ENCODE measurements at places on chromosomes 12 and 14.

DNA sequence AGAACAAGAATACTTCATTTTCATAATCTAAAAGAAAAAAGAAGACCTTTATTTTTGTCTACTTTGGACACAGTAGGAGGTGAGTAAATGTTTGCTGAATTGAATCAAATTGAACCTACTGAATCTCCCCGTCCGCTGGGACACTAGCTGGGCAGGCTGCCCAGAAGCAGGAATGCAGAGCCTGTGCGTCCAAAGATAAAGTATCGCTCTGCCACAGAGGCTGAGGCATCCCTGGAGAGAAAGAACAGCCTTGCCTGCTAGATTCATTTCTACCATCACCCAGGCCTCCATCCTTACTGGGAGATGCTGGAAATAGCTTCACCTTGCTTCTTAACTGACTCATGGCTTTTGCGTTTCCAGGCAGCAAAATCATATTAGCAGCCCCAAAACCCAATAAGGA, 64.1 kb upstream of the TSPAN11 start:
- no peak for DNase-seq

GRCh38 chr12:131818821-131819585, 9.2 kb upstream of the MMP17 start:
- no peak for DNase-seq

- DNase-seq, result no peak
Measured at GRCh38 chr12:105352940-105353635, 22.6 kb downstream of the C12orf75 start.

DNA sequence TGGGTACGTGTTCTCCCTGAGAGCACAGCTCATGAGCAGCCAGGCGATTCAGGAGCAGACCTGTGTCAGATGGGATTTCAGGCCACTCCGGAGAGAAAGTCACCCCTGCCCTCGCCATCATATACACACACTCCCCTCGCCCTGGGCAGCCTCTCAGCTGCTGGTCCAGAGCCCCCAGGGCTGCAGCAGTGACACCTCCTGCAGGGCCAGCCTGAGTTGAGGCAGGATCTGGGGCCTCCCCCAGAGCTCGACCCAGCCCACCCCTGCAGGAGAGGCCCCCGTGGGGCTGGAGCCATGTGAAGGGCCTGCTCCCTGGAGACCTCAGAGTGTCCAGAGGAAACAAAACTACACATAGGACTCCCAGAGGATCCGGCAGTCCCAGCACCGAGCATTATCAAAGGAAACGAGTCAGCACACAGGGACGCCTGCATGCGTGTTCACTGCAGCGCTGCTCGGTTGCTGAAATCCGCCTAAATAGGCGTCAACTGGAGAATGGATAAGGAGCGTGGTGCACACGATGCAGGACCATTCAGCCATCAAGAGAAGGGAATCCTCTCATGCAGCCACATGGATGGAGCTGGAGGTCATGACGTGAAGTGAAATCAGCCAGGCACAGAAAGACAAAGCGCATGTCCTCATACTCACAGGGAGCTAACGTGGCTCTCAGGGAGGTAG, 104.0 kb downstream of the TNFAIP2 start:
- DNase-seq, result no peak

GRCh38 chr14:38238878-38239277, 17.0 kb downstream of the CLEC14A start:
- no peak for DNase-seq

- DNase-seq, result no peak
Measured at GRCh38 chr12:48807981-48808380, 10.3 kb upstream of the CACNB3 start.

- DNase-seq, result no peak
Measured at GRCh38 chr14:21308132-21308478, 28.2 kb downstream of the RPGRIP1 start.

DNA sequence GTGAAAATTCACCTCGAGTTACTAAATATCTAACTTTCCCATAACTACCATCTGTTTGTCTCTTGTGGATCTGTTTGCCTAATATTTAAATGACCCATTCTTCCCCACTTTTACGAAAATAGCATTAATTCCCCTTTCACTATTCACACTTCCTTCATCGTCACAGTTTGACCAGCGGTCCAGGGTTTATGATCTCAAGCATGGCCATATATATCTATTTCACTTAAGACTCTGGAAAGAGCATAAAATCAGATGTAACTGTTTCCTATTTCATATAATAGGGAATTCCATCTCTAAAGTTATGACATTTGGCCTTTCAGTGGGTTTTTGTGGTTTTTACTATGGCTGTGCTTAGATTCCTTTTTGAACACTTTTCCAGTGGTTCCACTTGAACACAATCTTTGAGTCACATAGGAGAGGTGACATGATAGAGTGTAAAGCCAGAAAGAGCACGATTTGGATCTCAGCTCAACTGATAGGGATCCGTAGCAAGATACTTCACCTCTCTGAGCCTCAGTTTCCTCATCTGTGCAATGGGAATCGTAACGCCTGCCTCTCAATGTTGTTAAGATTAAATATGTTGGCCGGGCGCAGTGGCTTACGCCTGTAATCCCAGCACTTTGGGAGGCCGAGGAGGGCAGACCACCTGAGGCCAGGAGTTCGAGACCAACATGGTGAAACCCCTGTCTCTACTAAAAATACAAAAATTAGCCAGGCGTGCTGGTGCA, 754 bp upstream of the BCL2L14 start:
- DNase-seq, result no peak

DNA sequence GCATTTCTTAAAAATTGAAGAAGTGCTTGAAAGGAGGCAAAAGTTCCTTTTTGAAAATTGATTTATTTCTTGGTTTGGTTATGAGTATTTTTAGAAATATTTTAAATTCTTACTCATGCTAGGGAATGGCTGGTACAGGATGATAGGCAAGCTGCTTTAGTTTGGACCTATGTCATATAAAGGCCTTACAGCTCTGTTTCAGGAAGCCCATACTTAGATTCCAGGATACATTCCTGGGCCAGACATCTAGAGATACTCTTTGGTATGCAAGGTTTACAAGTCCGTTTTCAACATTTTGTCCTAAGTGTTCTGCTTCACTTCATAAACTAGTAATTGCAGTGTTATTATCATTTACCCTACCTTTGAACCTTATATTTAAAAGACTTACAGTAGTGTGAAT, 186.8 kb downstream of the FUT8 start:
- DNase-seq, result no peak

DNA sequence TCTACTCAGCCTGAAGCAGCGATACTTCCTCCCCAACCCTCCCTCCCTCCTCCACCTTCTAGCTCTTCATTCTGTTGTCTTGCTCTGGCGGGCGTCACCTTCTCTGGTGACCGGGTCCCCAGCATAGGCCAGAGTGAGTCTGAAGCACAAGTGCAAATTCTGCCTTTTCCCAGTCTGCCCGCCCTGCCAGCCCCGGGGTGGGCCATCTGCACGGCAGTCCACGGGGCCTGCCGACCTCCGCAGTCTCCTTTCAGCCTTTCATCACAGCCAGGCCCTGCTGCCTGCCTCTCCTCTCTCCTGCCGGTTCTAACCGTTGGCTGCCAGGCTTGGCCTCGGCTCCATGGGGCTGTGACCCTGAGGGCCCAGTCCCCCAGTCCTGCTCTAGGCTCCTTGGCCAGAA, 58.7 kb downstream of the TESC start:
- no peak for DNase-seq

- DNase-seq, result no peak
Measured at GRCh38 chr12:32811686-32812392, 56.1 kb upstream of the YARS2 start.

- no peak for DNase-seq
Measured at GRCh38 chr12:111412830-111413441, 7.2 kb downstream of the SH2B3 start.

GRCh38 chr14:100906420-100906819, 2.9 kb upstream of the RTL1 start:
- no peak for DNase-seq

- DNase-seq, result no peak
Measured at GRCh38 chr14:49991491-49991890, 98.6 kb downstream of the ARF6 start.
